ENCODE measurements at places on chromosomes 5 and 9.

DNA sequence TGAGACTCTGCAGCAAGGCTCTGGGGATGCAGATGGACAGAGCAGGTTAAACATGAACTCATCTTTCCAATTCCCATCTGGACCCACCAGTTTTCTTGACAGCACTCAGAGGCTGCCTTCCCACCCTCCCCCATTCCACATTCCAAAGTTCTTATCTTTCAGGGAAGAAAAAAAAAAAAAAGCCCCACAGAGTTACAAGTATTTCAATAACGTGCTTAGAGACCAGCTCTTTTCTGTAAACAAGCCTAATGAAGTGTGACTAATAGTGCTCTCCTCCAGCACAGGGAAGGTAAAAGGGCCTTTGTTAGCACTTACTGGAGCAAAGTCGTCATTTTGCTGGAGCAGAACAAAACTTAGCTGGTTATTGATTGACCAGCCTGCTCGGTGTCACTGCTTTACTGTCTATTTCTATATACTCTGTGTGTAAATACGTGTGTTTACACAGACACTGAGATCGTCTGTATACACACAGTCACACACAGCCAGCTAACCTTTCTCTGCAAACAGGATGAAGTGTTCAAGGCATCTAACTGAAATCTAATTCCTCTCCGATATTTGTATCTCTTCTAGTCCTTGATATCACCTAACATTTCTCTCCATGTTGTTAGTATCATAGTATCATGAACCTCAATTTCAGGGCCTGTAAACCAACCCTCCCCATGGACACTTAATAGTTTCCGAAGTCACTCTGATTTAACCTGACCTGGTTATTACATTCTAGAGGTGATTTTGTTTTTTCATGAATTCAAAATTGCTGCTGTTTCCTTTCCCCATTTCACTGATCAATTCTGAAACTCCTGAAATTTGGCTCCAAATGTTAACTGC is 84.9 kb downstream of the ZNF608 start:
- DNase-seq, result peak; percentile 51

GRCh38 chr5:147956064-147956841 is 49.9 kb upstream of the C5orf46 start:
- DNase-seq, result no peak

DNA sequence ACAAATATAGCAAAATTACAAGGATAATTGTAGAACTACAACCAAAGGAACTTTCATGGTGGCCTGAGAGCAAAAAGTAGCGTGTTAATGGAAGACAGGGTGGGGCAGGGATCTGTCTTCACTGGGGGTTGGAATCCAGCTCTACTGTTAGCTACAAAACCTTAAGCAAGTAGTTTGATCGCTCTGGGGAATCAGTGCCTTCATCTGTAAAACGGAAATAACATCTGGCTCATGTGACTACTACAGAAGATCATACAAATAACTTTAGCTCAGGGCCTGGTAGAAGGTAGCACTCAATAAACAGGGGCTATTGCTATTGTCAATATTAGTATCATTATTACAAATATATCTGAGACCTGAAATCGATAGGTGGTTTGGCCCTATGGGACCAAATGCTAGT is 40.4 kb downstream of the ZNF608 start:
- no peak for DNase-seq

GRCh38 chr9:70013598-70014196 is 30.0 kb upstream of the MAMDC2 start:
- DNase-seq, result no peak

- DNase-seq, result no peak
Measured at GRCh38 chr9:131719262-131719908, 20.5 kb downstream of the RAPGEF1 start.

- no peak for DNase-seq
Measured at GRCh38 chr9:38391278-38392118, 1.0 kb upstream of the ALDH1B1 start.

DNA sequence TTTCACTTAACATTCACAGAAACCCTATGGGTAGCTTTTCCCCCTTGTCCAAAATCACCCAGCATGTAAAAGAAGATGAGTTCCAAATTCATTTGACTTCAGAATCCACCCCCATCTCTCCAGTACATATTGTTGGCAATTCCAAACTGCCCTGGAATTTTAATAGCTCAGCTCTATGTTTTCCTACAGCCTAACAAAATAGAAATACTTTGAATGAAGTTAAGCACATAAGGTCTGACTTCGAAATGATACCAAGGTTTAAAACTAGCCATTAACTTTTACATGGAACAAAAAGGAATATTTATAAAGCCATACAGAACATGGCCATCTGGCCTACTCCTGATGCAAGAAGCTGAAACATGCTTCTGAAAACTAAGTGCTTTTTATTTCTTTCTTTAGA is 634.3 kb downstream of the PDE4D start:
- DNase-seq, result no peak

DNA sequence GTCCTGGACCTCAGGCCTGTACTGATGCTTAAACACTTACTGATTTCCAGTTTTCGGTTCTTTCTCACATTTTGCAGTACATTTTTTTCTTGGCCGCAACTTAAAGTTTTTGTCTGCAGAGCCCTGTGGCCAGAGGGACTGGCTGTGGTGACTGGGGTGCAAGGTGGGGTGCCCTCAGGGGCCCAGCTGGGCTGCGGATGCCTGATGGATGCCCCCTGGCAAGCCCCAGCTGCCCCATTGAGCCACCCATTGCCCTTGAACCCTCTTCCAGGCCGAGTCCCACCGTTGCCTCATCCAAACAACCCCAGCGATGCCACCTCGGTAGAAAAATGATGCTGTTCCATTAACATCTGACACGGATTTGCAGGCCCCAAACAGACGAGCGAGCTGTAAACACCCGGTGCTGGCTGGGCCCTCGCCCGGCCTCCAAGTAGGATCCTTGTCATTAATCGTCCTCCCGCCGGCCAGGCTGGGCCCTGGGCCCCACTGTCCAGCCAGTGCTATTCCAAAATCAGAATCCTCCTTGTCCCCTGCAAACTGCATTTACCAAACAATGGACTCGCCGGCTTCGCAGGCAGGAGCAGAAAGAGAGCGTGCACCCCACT is 107.9 kb downstream of the PHF2 start:
- no peak for DNase-seq

GRCh38 chr5:18114151-18114757 is 480.0 kb downstream of the TAF11L14 start:
- DNase-seq, result no peak

- no peak for DNase-seq
Measured at GRCh38 chr9:133103987-133104505, 17.0 kb downstream of the RALGDS start.

GRCh38 chr5:15522187-15522520 is 22.2 kb downstream of the FBXL7 start:
- DNase-seq, result peak; percentile 47

- DNase-seq, result no peak
Measured at GRCh38 chr5:30387974-30388632, 805.4 kb upstream of the CDH6 start.

DNA sequence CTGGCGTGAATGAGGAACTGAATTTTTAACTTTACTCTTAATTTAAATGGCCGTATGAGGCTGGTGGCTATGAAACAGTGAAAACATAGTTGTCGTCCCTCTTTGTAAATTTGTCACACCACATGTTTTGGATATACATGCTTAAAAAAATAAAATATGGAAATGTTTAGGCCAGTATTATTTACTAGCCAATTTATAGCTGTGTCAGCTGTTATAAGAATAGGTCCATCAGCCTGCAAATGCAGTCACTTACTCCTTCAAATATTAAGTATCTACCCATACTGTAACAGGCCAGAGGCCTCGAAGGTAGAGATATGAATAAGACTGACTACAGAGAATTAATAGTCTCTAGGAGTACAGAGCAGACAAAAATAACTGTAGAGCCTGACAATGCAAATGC is 30.0 kb downstream of the NR6A1 start:
- DNase-seq, result no peak

GRCh38 chr5:124021776-124022175 is 509.8 kb downstream of the CSNK1G3 start:
- no peak for DNase-seq

DNA sequence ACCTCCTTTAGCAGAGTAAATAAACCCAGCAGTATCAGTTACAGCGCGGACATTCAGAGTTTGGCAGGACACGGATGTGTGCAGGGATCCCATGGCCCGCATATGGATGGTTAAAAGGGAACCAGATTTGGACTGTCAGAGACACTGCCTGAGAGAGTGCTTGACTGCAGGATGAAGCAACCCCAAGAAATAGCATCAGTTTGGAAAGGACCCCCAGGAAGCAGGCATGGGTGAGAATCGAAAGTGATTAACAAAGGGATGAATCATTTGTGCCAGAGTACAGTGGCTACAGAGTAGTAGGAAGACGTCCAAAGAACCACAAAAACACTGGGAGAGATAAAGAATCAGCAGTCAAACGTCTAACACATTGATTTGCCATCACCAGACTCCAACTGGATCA is 5.5 kb downstream of the C7 start:
- DNase-seq, result no peak

GRCh38 chr9:24502206-24502937 is 43.3 kb downstream of the IZUMO3 start:
- no peak for DNase-seq

GRCh38 chr9:123040801-123041200 is 7.3 kb downstream of the GPR21 start:
- no peak for DNase-seq

- no peak for DNase-seq
Measured at GRCh38 chr9:89655990-89656657, 51.3 kb downstream of the GADD45G start.

DNA sequence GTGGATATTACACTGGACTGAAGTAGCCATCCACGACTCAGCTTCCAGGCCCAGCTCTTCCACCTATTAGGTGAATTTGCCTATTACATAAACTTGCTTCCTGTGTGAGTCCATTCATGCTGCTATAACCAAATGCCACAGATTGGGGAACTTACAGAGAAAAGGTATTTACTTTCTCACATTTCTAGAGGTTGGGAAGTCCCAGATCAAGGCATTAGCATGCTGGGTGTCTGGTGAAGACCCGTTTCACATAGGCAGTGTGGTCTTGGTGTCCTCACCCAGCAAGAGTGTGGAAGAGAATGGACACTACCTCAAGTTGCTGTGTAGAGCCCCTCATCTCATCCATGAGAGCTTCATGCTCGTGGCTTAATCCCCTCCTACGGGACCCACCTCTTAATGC is 282.6 kb downstream of the IRX1 start:
- no peak for DNase-seq

DNA sequence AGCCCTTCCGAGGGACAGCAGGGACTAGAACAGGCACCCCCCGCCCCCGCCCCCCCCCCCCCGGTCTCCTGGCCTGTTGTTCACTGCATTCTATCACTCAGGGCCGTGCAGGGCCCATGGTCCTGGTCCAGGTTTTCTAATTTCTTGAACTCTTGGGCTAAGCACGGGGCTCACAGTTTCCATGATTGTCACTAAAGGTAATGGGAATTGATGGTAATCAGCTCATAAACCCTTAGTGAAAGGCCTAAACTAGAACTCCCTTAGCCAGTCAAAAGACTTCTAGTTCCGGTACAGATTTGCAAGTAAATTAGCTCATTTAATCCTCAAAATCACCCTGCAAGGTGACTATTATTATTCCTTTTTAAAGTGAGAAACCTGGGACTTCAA is 14.7 kb upstream of the PWWP2A start:
- DNase-seq, result no peak

DNA sequence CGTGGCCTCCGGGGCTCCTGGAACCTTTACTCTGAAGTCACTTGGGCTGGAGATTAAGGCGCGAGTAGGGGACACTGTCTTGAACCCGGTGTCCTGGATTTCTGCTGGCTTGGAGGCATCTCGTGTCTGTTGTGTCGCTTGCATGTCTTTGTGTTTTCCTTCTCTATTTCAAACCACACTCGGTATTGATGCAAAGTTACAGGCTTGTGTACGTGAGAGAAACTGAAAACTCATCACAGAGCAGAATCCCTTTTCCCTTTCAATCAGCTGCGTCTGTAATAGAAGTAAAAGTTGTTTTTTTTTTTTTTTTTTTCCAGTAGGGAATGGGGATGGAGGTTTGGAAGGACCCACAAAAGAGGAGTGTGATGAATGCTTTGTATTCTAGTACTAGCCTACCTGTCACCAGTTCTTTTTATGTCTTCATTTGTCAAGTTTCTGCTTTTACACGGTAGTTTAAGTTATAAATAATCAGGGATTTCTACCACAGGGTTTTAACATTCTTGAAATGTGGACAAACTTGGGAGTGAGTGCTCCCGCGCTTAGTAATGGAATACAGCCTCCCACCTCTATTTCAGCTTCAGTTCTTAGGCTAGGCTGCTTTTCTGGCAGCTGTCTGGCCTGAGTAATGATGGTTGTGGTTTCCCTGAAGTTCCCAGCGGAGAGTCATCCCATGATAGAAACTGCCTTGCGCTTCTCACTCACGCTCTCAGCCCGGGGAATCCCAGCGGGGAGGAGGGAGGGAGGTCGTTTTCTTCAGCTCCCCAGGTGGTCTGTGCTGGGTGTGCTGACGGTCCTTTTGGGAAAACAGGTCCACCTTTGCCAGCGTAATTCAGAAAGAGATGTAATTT is 763 bp downstream of the TJP2 start:
- DNase-seq, result peak; percentile 2

DNA sequence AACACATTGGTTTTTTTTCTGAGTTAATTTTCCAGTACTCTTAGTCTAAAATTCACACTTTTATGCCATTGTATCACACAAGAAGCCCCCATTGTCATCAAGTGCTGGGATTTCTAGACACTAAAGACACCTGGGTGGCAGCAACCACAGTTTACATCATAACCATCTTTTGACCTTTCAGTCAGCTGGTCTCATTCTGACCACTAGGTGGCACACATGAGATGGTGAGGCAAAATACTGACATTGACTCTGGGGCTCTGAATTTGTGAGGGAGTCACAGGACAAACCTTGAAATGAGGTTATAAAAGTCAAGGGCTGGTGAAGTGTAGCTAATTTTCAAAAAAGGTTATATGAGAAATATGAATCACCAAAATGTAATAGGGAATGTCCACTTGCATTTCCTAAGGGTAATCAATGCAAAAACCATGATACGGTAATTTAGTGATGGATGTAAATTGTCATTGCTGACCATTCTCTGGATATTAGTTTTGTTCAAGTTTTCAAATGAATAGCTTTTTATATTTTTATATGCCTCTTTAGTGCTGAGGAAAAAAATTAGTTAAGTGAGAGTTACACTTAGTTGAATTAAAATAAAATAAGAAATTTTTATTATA is 229.4 kb downstream of the DMAC1 start:
- DNase-seq, result peak; percentile 41

- DNase-seq, result no peak
Measured at GRCh38 chr9:113803811-113804589, 72.1 kb upstream of the ZNF618 start.

GRCh38 chr9:82989929-82990328 is 73.0 kb downstream of the RASEF start:
- DNase-seq, result no peak

GRCh38 chr5:109691996-109692395 is 2.3 kb downstream of the MAN2A1 start:
- DNase-seq, result no peak

All from NCI-H1694 (cell line).